ENCODE measurements at places on chromosomes 5 and 9. TPM values are rescaled to one million over a fixed set of nuclear protein-coding genes. Genes with fewer than 3 reads are reported as not detected.

Gene PCDHGA3
- 1.2 TPM for polyA plus RNA-seq

Gene ANKRD18A
- 0.11 TPM for polyA plus RNA-seq

Gene TRIM36
- polyA plus RNA-seq = 0.76 TPM

Gene SPARC
- 4,504 TPM for polyA plus RNA-seq

Gene COL23A1
- not detected for polyA plus RNA-seq

Gene SCGB3A2
- polyA plus RNA-seq = not detected

Gene SOHLH1
- polyA plus RNA-seq = not detected

Gene CFAP90
- 0.11 TPM for polyA plus RNA-seq

Gene MARCOL
- not detected for polyA plus RNA-seq

Gene SLC6A3
- polyA plus RNA-seq = not detected

Gene EIF4EBP3
- 3.7 TPM for polyA plus RNA-seq

Gene OCLN
- 9.6 TPM for polyA plus RNA-seq

Gene FAM153A
- not detected for polyA plus RNA-seq

Gene PCDHA3
- 0.07 TPM for polyA plus RNA-seq

Gene FBN2
- polyA plus RNA-seq = 17.2 TPM

Gene PCDHGA8
- polyA plus RNA-seq = 0.43 TPM

Gene GFI1B
- not detected for polyA plus RNA-seq

Gene SPAG8
- 0.21 TPM for polyA plus RNA-seq

Gene NSMF
- 66.9 TPM for polyA plus RNA-seq

Gene WDR38
- polyA plus RNA-seq = not detected

Gene BTNL8
- polyA plus RNA-seq = not detected

Gene MYMK
- polyA plus RNA-seq = not detected

Gene FBXO4
- 4.3 TPM for polyA plus RNA-seq

Gene IGFBPL1
- 0.16 TPM for polyA plus RNA-seq

Gene COL27A1
- polyA plus RNA-seq = 14.7 TPM

Gene AHRR
- polyA plus RNA-seq = 7.1 TPM

Gene C5orf47
- polyA plus RNA-seq = not detected

Gene TAS2R1
- not detected for polyA plus RNA-seq

Gene SLC36A2
- not detected for polyA plus RNA-seq

Gene TMEM174
- polyA plus RNA-seq = not detected

Gene CDX1
- not detected for polyA plus RNA-seq

Gene GPR151
- 0.06 TPM for polyA plus RNA-seq

Gene PLPP7
- polyA plus RNA-seq = 2.7 TPM

Gene TMEM215
- polyA plus RNA-seq = not detected

Gene ZBTB26
- polyA plus RNA-seq = 1.8 TPM

Gene SPATA31C2
- not detected for polyA plus RNA-seq

Gene GHR
- polyA plus RNA-seq = 0.22 TPM

Gene C6
- polyA plus RNA-seq = not detected

Gene BTNL3
- not detected for polyA plus RNA-seq

Gene ZBED3
- polyA plus RNA-seq = 15.9 TPM

Gene RGS3
- polyA plus RNA-seq = 356 TPM

Gene CTXN3
- polyA plus RNA-seq = not detected

Gene FAM200C
- 0.86 TPM for polyA plus RNA-seq

Gene RASEF
- polyA plus RNA-seq = not detected

Data from endothelial cell of umbilical vein (primary cell).